ENCODE measurements at places on chromosomes 7 and 10.

DNA sequence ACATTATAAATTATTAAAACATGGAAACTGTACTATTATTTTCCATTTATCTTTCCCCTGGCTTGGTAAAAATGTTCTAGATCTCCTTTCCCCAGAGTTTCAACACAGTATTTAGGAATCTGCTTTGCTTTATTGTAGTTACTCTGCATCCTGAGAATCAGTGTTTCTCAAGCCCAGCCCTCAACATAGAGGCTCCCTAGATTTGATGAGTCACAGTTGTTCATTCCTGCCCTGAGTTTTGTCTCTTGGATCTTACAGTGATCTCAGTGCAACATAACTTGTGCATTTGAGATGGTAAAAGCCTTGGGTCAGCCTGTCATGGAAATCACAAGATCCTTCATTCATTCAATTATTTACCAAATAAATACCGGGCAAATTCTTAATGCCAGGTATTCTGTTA, 63.0 kb downstream of the VAX1 start:
- no peak for DNase-seq

GRCh38 chr10:25615926-25616325, 318.1 kb upstream of the MYO3A start:
- no peak for DNase-seq

DNA sequence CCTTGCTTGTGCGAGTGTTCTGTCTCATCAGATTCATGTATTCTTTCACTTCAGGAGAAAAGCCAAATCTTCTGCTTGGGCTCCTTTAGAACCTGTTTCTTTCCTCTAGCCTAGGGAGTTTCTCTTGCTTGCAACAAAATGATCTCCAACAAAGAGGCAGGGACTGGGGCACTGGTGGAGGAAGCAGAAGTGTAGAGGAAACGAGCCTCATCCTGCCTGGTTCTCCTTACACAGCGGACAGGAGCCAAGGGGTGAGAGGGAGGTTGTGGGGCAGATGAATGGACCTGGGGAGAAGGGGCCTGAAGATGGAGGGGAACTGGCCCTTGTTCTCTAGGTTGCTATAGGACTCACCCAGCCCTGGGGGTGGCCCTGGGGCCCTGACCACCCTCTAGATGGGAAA, 141.1 kb downstream of the PKD1L1 start:
- no peak for DNase-seq

GRCh38 chr7:113633073-113633472, 285.7 kb downstream of the PPP1R3A start:
- no peak for DNase-seq

DNA sequence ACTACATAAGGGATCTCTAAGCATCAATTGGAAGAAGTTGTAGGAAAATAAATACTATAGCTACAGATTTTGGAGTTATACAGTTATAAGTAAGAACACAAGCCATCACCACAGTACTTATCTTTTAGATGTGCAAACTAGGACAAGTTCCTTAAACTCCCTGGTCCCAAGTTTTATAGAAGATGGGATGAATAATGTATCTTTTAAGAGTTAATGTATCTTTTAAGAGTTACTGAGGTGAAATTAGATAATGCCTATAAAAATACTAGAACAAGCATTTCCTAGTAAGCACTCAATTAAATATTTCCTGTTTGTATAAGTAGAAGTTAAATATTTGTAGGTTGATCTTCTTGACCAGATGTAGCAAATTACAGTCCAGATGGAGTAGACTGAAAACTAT, 56.8 kb downstream of the SEMA3A start:
- no peak for DNase-seq

DNA sequence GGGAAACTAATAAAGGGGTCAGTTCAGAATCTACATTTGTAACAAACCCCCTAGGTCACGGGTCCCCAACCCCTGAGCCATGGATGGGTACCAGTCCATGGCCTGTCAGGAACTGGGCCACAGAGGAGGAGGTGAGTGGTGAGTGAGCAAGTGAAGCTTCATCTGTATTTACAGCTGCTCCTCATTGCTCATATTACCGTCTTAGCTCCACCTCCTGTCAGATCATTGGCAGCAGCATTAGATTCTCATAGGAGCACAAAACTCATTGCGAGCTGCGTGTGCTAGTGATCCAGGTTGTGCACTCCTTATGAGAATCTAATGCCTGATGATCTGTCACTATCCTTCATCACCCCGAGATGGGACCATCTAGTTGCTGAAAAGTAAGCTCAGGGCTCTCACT, 88.4 kb upstream of the MPP7 start:
- DNase-seq, result no peak

DNA sequence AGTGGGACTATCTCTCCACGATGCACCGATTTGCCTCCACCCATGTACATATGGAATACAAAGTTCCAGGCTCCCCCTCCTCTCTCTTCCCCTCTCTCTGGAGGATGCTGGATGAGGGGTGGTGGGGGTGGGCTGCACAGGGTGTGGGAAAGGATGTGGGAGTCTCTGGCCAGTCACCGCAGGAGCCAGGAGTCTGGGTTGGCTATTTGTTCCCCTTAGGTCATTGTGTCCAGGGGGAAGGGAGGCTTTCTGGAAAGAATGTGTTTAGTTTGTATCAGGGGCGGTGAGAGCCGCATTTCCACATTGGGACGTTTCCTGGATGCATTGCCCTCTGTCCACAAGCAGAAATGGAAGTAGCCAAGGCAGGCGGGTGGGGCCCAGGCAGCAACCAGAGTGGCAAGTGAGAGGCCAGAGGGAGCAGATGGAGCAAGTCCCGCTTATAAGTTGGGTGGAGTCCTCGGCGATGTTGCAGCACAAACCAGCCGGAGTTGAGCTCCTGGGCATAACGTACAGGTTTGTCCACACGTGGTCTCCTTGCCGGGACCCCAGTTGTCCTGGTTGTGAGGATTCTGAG, 63.3 kb downstream of the ZNF777 start:
- no peak for DNase-seq

GRCh38 chr10:90227786-90228185, 526.4 kb downstream of the KIF20B start:
- DNase-seq, result no peak

GRCh38 chr7:143214789-143215679, 6.8 kb upstream of the TAS2R40 start:
- DNase-seq, result no peak

DNA sequence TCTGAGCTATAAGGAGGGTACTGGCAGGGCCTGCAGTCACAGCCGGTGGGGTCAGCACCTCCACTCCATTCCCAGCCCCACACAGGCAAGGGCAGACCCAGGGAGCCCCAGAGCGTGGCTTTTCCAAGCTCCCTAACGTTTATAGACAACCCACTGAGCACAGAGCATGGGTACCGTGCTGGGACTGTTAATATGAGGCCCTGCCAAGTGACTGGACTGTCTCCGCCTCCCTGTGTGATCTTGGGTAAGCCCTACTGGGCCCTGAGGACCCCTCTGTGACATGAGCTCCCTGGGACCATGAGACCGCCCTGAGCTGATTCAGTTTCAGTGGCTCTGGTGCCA, 12.4 kb downstream of the TTYH3 start:
- DNase-seq, result no peak

GRCh38 chr10:49207113-49207512, 18.9 kb upstream of the TMEM273 start:
- DNase-seq, result no peak

- no peak for DNase-seq
Measured at GRCh38 chr10:17984056-17984455, 32.3 kb downstream of the SLC39A12 start.

GRCh38 chr10:71864911-71865361, 13.9 kb upstream of the PSAP start:
- DNase-seq, result no peak

GRCh38 chr7:44077061-44077460, 5.3 kb downstream of the POLM start:
- no peak for DNase-seq

GRCh38 chr7:53518319-53518718, 482.9 kb downstream of the POM121L12 start:
- no peak for DNase-seq

GRCh38 chr10:70984986-70985722, 96.8 kb upstream of the PCBD1 start:
- DNase-seq, result no peak

- no peak for DNase-seq
Measured at GRCh38 chr7:96187735-96188134, 134.2 kb downstream of the SLC25A13 start.

- DNase-seq, result no peak
Measured at GRCh38 chr7:155869784-155870076, 57.5 kb upstream of the SHH start.

GRCh38 chr7:141158561-141158960, 84.7 kb downstream of the TMEM178B start:
- no peak for DNase-seq
